ENCODE measurements at places on chromosomes 13 and 19.
A peak's percentile ranks its signal among the peaks of the same experiment; 100 is the strongest.

DNA sequence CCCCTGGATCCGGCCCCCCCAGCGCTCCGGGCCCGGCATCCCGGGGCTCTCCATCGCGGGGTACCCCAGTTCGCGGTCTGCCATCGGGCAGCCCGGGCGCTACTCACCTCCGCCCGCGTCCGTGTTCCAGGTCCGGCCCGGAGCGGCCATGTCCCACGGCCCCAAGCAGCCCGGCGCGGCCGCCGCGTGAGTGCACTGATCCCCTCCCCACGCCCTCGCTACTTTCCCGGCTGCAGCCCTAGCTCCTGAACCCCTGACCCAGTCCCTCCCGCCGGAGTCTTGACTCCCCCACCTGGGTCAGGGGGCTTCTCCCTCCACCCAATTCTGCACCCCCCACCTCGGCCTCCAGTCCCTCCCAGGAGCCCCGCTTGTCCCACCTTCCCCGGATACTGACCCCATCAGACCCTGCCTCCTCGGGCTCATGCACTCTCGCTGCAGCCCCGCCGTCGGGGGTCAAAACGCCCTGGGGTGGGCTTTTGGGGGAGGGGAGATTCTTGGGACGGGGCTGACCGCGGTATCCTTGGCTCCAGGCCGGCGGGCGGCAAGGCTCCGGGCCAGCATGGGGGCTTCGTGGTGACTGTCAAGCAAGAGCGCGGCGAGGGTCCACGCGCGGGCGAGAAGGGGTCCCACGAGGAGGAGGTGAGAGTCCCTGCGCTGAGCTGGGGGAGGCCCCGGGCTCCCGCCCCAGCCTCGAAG lies 566 bp downstream of the HMG20B start:
- no peak for DNase-seq

DNA sequence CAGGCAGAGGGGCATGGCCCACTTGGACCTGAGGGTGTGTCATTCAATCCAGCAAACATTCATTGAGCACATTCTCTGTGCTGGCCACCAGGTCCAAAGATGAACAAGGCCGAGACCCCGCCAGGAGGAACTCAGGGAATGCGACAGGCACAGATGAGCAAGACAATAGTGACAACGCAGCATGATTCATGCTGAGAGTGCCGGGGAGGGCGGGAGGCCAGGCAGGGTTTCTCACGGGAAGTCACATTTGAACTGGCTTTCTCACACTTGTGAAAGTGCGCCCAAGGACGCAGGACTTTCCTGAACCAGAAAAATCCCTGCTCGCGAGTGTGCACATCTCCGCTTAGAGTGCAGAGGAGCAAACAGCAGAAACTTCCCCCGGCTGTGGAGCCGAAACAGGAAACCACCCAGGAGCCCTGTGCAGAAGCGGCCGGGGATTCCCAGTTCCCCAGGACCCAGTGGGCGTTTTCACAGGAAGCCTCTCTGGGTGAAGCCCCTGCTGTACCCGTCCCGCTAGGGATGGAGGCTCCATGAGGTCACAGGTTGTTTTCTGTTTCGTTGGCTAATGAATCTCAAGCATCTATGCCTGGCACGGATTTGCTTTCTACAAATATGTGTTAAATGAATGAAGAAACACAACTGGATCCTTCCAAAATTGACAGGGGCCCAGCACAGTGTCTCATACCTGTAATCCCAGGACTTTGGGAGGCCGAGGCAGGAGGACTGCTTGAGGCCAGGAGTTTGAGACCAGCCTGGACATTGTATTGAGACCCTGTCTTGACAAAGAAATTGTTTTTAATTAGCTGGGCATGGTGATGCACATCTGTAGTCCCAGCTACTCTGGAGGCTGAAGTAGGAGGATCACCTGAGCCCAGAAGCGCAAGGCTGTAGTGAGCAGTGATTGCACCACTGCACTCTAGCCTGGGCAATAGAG lies 68.4 kb upstream of the TM9SF2 start:
- peak; percentile 88 for DNase-seq

- DNase-seq = no peak
These were observed 1639.0 kb upstream of the SLC10A2 start for GRCh38 chr13:104705031-104705750.

DNA sequence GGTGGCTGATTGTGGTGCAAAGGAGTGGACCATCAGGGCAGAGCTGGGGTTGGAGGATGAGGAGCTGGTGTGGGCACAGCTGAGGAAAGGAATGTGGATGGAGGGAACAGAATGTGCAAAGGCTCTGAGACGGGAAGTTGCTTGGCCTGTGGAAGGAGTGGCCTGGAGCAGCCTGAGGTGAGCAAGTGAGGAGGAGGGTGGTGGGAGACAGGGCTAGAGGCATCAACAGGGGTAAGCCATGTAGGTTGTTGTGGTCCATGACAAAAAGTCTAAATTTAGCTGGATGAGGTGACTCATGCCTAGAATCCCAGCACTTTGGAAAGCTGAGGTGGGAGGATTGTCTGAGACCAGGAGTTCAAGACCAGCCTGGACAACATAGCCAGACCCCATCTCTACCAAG lies 9.5 kb downstream of the CYP4F22 start:
- no peak for DNase-seq

DNA sequence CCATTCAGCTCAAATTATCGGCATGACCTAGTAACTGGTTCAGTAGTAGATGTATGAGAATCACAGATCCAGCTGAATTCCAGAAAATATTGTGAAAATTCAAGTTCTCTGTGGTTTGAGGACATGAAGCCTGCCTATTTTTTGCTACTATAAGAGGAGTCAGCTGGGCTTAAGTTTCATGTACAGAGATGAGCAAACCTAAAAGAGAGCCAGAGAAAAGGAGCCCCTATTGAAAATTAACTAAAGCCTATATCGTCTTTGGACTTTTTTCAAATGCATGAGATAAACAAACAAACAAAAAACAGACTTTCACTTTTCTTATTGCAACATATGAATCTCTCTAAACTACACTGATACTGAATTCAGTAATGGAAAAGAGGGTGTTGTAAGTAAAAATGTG lies 106.8 kb upstream of the SPRY2 start:
- no peak for DNase-seq

GRCh38 chr13:93286047-93286446 lies 59.4 kb downstream of the GPC6 start:
- no peak for DNase-seq

DNA sequence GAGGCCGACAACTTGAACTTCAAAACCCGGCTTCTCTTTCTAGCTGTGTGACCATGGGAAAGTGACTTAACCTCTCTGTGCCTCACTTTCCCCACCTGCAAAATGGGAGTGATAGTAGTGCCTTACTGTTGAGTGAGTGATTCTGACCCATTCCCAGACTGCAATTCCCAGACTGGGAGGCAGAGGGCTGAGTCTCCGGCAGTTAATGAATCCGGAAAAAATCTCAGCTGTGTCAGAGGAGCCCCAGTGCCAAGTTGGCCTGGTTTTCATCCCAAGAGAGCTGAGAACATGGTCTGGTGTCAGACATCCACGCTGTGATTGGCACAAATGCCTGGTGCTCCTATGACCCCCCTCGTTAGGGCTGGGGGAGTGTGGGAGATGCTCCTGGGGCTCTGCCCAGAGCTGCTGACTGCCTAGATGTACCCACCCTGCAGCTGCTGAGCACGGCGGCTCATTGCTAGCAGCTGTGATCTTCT lies 50.0 kb downstream of the PIN1 start:
- DNase-seq = no peak

DNA sequence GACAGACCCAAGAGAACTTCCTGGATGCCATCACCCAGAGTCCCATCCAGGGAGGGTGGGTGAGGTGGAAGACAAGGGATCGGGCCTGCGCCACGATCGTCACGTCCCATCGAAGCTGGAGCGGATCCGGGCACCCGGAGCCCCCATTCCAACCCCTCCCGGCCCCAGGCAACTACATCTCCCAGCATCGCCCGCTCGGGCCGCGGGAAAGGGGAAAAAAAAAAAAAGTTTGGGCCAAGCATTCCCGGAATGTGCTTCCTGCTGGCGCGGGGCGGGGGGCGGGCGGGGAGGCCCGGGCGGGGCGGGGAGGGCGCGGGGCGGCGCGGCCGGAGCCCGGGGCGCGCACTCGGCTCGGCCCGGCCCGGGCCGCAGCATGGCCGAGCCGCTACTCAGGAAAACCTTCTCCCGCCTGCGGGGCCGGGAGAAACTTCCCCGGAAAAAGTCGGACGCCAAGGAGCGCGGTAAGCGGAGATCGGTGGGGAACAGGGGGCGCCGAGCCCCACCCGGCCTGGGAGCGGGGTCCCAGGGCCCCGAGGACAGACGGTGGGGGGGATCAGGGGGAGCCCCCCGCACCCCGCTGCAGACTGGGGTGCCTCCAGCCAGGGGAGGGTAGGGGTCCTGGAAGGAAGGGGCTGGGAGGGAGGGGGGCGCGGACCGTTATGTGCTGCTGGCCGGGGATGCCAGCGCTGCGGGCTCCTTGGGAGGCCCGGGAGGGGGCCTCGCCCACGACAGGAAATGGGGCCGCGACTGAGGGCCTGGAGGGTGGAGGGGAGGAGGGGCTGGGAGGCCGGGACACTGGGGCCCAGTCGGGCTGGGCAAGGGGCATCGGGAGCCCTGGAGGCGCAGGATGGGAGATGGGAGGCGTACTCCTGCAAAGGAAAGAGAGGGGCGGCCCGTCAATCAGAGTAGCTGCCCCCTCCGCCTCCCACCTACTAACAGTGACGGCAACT lies at the start of gene SYDE1:
TSS of gene SYDE1 (plus strand) at position 341 of the 950 bp plus-strand sequence. CDS start at position 374, 33 bp downstream.
- DNase-seq = peak; percentile 41

DNA sequence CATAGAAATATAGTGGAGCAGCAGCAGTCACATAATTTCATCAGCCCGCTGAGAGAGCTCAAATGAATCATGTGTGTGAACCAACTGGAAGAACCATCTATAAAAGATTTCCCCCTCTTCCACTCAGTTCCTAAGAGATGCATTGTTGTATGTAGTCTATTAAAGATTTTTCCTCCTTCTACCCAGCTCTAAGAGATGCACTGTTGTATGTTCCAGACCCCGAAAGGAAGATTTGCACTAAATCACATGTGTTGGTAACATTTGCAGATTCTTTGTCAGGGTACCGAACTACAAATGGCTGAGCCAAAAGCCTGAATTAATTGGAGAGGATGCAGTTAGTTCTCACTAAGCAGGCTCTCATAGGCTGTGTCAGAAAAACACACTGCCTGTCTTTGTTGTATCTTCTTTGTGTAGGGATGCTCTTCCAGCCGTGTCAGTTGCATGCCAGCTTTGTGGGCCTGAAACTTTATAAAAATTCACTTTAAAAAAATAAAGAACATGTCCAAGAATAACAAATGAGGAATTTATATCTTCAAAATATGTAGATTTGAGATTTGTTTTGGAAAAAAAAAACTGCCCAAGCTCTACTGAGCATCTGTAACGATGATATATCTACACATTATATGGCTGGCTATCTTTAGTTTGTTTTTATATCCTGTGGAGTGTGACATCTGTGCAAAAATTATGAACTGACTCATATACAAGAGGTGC lies 223.1 kb downstream of the MZT1 start:
- no peak for DNase-seq

DNA sequence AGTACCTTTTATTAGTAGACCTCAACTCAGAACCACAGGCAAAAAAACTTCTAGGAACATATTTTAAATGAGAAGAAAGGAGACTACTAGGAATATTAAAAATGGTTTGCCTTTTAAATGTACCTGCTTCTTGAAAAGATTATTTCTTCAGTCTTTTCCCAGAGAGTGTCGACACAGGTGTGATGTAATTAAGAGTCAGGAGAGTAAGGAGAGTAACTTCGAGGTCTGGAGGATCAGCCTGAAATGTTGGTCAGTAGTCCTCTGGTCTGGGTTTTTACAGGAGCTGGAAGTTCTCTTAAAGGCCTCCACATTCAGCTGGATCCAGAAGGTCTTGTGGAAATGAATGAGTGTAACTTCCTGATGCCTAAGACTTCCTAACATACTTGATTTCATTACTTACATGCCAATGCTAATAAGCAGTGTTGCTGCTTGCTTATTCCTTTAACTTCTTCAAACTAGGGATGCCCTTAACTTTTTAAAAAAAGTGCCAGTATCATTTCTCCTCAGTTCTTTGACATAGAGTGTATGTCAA lies at the start of gene KCTD4:
TSS of gene KCTD4 (minus strand) at position 345 of the 532 bp plus-strand sequence. CDS start 6,478 bp downstream, outside the sequence.
- DNase-seq = no peak

- DNase-seq = no peak
These were observed at the start of gene IGFLR1 for GRCh38 chr19:35742121-35742724. Gene IGFLR1 (minus strand): TSS chr19:35742452. CDS start chr19:35741180, 1,272 bp downstream.

GRCh38 chr13:111115061-111115964 lies at the start of gene ARHGEF7:
Gene ARHGEF7 (plus strand): TSS chr13:111115310. CDS start chr13:111115527, 217 bp downstream.
- DNase-seq = no peak

DNA sequence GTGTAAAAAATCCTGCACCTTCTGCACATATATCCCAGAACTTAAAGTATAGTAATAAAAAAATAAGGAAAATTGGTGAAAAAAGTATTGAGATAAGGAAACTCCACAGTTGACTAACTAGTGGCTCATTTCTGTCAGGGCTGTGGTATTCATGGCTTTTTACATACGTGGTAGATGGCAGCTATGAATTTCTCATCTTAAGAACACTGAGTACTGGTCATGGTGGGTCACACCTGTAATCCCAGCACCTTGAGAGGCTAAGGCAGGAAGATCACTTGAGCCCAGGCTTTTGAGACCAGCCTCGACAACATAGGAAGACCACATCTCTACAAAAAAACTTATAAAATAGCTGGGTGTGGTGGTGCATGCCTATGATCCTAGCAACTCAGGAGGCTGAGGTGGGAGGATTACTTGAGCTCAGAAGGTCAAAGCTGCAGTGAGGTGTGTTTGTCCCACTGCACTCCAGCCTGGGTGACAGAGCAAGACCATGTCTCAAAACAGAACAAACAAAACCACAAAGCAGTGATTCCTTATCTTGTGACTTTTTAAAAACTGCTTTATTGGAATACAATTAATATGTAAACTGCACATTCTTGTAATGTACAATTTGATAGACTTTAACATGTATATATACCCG lies 16.8 kb downstream of the SLAIN1 start:
- no peak for DNase-seq

GRCh38 chr19:11159598-11160439 lies 4.2 kb upstream of the SPC24 start:
- no peak for DNase-seq

DNA sequence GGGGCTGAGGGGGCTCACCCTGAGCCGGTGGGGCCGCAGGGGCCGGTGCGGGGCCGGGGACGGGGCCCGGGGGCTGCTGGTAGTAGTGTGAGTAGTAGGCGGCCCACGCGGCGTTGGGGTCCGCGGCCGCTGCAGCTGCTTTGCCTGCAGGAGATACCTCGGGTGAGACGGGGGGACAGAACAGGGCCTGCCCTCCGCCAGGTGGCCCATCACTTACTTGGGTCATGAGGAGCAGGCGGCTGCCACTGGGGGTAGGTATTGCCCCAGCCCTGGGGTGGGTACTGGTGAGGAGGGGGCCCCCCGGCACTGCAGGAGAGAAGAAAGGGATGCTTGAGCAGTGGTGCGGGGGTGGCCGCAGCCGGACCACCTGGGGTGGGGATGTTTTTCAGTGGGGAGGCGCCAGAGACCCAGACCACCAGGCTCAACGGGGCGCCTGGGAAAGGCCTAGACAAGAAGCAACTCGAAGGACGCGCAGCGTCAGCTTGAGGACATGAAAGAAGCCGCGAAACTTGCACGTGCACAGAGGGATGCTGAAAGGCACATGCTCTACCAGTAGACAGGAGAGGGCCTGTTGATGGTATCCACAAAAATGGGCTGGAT lies 8.9 kb downstream of the KHSRP start:
- no peak for DNase-seq

Data from kidney capillary endothelial cell (primary cell).